ENCODE measurements at places on chromosomes 5 and 9. TPM values are rescaled to one million over a fixed set of nuclear protein-coding genes. Genes with fewer than 3 reads are reported as not detected.

Gene SH2D3C
- total RNA-seq, result 10.0 TPM

Gene APBA1
- 2.8 TPM for total RNA-seq

Gene LCN12
- 24.3 TPM for total RNA-seq

- no peak for DNase-seq
These were observed 80.3 kb downstream of the S1PR3 start for GRCh38 chr9:89071591-89071990.

DNA sequence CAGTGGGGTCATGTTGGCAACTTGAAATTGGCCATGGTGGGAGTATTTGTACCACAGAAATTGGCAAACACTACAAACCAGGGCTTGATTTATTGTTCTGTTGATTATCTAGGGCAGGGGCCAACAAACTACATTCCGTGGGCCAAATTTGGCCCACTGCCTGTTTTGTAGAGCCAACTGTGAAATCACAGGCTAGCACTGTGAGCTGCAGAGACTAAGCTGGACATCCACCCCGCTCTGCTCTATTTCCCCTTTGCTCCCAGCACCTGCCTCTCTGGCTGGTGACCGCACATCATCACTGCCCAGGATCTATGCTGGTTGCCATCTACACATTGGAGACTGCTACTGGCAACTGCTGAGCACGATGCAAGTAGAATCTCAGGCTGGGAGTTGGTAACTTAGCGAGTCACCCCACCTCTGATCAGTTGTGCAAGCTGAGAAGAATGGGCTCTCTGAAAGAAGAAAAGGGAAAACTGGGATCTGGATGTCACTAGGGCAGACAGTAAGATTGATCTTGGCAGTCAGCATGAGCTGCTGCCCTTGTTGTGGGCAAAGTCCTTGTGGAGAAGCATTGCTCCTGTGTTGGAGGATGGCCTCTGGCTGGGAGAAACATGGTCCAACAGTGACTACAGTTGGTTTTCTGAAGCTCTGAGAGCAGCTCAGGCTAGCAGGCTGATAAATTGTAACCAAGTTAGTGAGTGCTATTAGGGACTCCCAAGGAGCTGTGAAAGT is 144.7 kb upstream of the RAD23B start:
- no peak for DNase-seq

DNA sequence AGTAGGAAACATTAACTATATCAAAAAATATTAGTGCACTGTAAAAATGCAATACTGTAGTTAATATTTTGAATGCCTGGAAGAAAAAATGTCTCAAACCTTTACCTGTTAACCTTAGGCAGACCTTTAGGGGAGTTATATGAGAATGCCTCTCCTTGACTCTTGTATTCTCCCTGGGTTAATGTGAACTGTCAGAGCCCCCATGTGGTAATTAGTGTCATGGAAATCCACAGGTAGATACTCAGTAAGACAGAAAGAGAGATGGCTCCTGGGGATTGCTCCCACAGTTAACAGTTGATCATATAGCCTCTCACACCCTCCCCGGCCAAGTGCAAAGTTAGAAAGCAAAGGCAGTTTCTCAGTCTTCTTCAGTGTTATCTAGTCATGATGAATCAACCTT is 742.8 kb downstream of the NR2F1-AS1 start:
- DNase-seq, result no peak

DNA sequence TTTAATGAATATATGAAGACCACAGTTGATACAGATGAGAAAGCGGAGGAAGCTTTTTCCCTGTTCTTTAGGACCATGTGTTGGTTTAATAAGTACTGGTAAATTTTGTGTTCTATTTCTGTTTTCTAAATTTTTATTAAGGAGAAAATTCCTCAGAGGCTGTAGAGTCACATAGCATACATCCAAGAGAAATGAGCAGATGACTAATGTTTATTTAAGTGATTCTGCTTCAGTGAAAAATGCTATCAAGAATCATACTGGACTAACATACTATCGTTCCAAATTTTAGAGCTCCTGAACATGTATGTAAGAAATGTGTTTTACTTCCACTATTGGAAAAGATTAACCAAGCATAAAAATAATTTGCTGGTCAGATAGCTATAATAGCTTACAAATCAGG is 115.0 kb downstream of the KIAA1958 start:
- DNase-seq, result no peak

DNA sequence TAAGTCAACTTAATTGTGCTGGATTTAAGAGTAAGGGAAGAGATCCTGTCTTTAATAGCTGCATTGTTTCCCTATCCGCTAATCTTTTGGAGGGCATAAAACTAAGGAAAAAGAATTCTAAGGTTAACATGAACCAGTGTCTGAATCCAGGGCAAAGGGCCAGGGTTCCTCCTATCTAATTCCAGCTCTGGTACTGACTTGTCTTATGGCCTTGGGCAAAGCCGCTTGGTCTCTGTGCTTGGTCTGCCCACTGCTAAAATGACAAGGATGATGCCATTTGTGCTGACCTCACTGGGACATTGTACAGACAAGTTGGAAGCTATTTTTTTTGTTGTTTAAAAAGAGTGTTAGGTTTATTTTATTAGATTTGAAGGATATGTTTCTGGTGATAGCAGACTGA is 334.7 kb upstream of the PIK3R1 start:
- DNase-seq, result peak; percentile 8

GRCh38 chr9:34372467-34373011 is 4.2 kb downstream of the MYORG start:
- DNase-seq, result no peak

DNA sequence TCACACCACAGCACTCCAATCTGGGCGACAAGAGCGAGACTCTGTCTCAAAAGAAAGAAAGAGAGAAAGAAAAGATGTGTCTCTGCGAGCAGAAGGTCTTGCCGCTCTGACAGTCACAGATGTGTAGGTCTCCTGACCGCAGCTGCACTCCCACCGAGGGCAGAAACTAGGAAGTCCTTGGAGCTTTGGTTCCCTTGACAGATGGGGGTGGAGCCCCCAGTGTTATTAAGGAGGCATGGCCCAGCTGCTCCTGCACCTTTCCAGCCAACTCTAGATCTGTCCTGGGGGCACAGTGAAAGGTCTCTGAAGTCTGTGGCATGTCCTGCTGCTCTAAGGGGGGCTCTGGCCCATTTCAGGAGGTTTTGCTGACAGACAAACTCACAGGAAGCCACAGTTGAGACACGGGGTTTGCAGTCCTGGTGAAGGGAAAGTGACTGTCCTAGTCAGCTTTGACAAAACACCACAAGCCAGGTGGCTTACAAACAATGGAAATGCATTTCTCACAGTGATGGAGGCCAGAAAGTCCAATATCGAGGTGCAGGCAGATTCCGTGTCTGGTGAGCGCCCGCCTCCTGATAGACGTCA is 9.0 kb upstream of the DIPK1B start:
- DNase-seq, result no peak

GRCh38 chr9:37983381-37984067 is 79.6 kb upstream of the SLC25A51 start:
- DNase-seq, result no peak
